ENCODE measurements at places on chromosomes 12 and 14. TPM values are rescaled to one million over a fixed set of nuclear protein-coding genes. Genes with fewer than 3 reads are reported as not detected.

KNTC1 gene
- total RNA-seq: 10.8 TPM

- H3K36me3 ChIP-seq: no peaks in the 10 kb centered on the region
- no peak for DNase-seq
- H3K27ac ChIP-seq: peak overlapping the region; percentile 58
- no peaks in the 10 kb centered on the region for H3K4me1 ChIP-seq
These were observed 10.0 kb upstream of the ATP2A2 start for GRCh38 chr12:110271015-110271414.

GRCh38 chr12:49588281-49588680, 17.2 kb downstream of the FAM186B start:
- no peak for DNase-seq
- no peak overlapping the region for H3K4me3 ChIP-seq
- H3K27ac ChIP-seq: no peak overlapping the region
- H3K36me3 ChIP-seq: no peaks in the 10 kb centered on the region

DNA sequence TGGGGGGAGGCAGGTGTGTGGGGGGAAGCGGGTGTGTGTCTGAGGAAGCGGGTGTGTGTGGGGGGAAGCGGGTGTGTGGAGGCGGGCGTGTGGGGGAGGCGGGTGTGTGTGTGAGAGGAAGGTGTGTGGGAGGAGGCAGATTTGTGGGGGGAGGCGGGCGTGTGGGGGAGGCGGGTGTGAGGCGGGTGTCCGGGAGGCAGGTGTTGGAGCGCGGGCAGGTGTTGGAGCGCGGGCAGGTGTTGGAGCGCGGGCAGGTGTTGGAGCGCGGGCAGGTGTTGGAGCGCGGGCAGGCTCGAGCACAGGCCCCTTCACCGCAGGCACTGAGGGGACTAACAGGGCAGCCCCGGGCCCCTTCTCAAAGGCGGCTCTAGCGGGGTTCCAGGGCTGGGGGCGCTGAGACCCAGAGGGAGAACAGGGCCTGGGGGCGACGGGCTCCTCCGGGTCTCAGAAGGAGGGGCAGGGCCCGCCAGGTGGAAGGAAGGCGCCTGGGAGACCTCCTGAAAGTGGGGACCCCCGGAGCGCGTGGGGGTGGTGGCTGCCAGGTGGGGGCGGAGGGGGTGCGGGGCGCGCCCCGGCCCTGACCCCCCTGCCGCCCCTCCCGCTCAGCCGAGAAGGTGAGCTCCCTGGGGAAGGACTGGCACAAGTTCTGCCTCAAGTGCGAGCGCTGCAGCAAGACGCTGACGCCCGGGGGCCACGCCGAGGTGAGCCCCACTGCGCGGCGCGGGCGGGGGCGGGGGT, 3.2 kb downstream of the CRIP2 start:
- peaks cover 40% of the 10 kb centered on the region for H3K4me1 ChIP-seq
- H3K4me3 ChIP-seq: no peak overlapping the region
- no peak for DNase-seq
- H3K36me3 ChIP-seq: no peaks in the 10 kb centered on the region
- H3K27ac ChIP-seq: no peak overlapping the region

DNA sequence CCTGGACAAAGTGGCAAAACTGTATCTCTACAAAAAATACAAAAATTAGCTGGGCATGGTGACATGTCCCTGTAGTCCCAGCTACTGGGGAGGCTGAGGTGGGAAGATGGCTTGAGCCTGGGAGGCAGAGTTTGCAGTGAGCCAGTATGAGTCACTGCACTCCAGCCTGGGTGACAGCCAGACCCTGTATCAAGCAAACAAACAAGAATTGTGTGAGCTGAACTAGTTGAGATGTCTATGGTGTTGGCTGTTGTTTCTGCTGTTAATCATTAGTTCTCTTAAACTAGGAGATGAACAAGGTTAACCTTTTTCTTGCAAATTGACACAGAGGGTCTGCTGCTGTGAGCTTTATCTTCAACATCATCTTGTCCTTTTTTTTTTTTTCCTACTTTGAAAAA, 23.6 kb downstream of the RASSF3 start:
- no peak overlapping the region for H3K4me3 ChIP-seq
- no peaks in the 10 kb centered on the region for H3K27me3 ChIP-seq
- peak overlapping the region; percentile 19 for H3K27ac ChIP-seq
- H3K4me1 ChIP-seq: no peaks in the 10 kb centered on the region

Data from prostate gland (tissue), 2 donors.